ENCODE measurements at places on chromosomes 5 and 9.

- DNase-seq = no peak
Measured at GRCh38 chr9:27280860-27281259, 16.1 kb downstream of the EQTN start.

DNA sequence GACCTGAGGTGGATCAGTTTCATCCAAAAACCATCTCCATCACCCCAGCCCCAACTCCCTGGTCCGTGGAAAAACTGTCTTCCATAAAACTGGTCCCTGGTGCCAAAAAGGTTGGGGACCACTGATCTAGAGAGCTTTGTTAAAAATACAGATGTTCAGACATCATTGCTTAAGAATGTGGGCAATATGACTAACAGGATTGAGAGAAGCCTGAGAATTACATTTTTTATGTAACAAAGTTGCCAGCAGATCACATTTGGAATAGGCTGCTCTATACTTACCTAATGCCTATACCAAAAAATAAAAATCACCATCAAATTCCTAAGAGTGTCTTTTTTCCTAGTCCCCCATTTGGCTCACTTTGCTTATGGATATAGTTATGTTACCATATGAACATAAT lies 143.3 kb downstream of the RAPGEF6 start:
- no peak for DNase-seq

GRCh38 chr5:117107859-117108258 lies 533.2 kb upstream of the SEMA6A start:
- DNase-seq = no peak

DNA sequence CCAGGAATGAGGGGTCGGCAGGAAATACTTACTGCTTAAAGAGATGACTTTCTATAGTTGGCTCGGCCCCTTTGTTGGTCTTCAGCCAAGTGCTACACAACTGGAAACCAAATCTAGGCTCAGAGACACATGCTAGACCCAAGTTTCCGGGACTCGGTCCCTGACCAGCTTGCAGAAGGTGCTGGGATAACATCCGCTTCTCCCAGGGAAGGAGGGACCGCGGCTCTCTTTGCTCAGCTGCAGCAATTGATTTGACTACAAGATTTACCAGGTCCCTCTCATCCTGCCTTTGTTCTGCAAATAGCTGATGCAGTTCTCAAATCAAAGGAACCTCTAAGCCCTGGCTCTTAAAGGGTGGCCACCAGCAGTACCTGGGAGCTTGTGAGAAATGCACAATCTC lies 314.7 kb downstream of the MLLT3 start:
- DNase-seq = no peak

GRCh38 chr5:63255594-63255993 lies 677.0 kb downstream of the LRRC70 start:
- DNase-seq = no peak

DNA sequence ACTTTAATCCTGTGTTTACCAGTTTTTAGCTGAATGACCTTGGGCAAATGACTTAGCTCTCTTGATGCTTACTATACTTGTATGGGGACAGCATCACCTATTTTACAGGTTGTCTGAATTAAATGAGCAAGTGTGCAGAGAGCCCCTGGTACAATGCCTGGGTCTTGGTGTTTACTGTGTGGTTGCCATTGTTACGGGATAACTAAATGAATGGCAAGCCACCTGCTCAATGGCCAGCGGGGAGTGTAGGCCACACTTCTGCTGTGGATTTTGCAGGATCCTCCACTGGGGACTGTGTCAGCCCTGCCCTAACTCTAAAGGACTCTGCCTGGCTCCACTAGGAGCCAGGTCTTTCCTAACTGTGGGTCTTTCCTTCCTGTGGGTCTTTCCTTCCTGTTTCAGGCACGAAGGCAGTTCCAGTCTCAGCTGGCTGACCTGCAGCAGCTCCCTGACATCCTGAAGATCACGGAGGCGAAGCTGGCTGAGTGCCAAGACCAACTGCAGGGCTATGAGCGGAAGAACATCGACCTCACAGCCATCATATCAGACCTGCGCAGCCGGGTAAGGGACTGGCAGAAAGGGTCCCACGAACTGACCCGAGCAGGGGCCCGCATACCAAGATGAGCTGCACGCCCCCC lies 10.3 kb upstream of the GLE1 start:
- no peak for DNase-seq

DNA sequence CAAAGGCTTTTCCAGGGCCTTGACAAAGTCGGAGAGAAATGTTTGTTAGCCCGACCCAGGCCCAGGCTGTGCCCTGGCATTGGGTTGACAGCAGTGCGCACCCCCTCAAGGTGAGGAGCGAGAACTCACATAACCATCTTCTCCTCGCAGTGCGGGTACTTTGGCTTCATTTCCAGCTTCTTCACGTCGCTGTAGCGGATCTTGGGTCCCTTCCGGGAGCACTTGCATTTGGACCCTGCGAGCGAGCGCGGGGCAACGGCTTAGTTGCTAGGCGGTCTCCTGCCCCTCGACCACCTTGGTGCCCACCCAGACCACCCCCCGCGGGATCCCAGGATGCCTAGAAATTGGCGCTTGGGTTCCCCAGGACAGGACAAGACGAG lies 496 bp downstream of the CXCL14 start:
- no peak for DNase-seq

DNA sequence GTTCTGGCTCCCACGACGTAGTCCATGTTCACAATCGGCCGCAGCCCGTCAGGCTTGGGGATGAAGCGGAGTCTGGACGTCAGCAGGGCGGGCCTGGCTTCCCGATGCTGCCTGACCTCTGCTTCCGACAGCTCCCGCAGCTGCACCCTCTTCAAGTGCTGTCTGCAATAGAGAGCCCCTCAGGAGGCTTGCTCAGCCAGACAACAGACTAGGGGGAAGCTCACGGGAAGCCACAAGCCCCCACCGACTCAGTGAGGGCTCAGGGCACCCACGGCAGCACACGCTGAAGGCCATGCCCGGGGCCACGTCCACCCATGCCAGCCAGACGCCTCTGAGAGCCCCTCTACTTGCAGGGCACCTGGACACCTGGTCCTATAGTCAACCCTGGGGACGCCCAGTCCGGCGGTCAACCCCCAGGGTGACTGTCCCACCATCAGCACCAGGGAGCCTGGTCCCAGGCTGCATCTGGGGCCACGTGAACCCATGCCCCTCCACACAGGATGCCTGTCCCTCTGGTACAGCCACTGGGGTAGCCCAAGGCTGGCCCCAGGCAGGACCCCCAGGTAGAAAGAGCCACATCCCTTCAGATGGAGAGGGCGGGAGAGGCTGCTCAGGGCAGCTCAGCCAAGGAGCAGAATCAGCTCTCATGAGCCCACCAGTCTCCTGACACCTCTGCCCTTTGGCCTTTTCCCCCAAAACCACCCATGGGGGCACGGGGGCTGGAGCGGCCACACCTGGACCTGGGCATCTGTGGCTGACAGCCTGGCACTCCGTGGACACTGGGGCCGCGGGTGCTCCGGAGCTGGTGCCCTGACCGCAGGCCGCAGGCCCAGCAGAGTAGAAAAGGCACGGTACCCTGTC lies 14.5 kb downstream of the TERT start:
- no peak for DNase-seq

DNA sequence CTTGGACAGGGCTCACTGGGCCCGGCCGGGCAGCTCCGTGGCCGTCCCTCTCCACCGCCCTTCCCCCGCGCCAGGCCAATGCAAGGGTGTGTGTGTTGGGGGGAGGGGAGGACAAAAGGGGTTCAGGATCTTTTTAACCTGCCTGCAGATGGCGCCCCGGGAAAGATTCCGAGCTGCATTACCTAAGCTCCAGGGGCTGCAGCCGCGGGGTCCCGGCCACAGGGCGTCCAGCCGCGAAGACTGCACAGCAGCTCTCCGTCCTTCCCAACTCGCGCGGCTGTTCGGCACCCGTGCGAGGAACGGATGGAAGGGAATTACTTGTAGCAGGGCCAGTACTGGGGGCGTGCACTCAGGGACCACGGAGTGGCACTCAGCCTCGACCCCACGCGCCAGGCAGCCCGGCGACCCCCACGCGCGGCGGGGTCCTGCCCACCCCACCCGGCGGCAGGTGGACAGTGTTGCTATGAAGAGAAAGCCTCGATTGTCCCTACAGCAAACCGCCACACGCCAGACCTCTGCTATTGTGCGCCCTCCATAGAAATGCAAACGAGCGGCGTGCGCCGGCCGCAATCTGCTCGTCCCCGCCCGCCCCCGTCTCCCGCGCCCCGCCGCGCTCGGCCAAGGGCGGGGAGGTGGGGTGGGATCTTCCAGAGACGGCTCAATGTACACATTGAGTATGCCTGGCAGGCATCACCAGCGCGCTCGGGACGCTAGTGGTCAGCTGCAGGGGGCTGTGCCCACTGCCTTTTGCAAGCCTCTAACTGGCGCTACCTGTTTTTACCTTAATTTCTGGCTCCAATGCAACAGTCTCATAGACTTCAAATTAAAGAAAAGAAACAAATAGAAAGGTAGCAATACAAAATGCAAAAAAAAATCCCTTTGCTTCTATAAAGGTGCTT lies 796 bp upstream of the GADD45G start:
- peak; percentile 17 for DNase-seq

DNA sequence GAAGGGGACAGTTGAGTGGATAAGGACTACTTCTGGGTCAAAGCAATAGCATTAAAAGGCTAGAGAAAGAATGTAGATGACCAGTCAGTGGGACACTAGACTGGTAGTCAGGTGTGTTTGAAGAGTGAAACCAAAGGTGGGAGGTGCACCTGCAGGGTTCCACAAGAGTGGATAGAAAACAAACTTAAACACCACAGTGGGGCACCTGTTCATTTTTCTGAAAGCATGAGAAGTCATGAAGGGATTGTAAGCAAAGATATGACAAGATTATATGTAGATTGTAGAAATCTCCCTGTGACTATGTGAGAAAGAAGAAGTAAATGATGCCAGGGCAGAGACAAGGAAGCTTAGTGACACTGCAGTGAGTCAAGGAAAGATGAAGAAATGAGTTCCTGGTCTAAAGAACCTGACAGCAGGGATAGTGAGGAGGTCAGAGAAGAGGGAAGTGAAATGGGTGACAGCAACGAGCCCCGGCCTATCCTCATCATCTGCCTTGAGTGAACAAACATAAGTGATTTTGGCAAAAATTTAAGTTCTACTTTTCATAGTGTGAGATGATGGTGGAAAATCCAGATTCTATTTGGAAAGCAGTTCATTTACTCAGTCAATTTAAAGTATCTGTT lies 296.9 kb downstream of the TLE4 start:
- DNase-seq = no peak

DNA sequence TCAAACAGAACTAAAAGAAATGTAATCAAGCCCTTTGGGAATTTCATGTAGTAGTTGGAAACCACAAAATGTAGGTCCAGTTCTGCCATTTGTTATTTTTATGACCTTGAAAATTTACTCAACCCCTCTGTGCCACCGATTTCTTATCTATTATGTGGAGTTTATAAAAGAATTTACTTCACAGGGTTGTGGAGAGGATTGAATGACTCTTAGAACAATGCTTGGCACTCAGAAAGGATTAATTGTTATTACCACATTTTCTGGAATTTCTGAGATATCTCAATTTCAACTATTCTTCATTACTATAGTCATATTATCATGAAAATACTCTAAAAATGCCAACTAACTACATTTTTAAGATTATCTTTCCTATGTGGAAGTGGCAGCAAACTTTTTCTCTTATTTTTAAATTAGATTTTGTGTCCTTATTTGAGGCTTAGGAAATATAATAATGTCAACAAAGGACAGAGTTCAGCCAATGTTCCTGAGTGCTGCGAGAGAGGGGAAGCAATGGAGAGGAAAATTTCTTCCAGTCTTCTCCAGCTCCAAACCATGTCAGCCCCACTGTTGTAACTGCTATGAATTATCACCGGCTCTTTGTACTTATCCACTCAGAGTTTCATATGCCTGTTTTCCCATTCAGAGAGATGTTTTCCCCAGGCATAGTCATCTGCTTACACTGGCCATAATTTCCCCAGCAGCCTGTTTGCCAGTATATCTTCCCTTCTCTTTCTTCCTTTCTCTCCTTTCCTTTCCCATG lies 525.6 kb downstream of the SPATA31D1 start:
- DNase-seq = no peak

DNA sequence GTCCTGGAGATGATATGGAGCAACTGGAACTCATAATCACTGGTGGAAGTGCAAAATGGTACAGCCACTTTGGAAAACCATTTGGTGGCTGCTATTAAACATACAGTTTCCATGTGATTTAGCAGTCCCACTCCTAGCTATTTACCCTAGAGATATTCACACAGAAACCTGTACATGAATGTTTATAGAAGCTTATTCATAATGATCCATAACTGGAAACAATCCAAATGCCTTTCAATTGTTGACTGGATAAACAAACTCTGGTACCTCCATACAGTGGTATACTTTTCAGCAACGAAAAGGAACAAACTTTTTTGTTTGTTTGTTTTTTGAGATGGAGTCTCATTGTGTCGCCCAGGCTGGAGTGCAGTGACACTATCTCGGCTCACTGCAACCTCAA lies 47.7 kb upstream of the RASGRF2 start:
- no peak for DNase-seq

DNA sequence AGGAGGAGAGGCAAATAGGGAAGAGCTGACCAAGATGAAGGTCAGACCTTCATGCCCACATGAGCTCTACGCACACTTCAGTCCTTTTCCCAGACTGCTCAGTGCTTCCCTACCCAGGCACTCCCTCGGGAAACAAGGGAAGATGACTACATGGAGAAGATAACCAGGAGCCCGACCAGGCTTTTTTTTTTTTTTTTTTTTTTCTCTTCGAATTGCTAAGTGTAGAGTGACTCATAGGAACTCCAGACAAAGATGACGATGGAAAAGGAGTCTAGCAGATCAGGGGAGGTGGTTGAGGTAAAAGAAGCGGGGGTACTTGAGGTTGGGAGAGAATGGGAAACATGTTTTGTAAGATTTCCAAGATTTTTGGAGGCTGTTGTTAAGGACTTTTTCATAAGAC lies 526.1 kb downstream of the BNC2 start:
- DNase-seq = no peak

DNA sequence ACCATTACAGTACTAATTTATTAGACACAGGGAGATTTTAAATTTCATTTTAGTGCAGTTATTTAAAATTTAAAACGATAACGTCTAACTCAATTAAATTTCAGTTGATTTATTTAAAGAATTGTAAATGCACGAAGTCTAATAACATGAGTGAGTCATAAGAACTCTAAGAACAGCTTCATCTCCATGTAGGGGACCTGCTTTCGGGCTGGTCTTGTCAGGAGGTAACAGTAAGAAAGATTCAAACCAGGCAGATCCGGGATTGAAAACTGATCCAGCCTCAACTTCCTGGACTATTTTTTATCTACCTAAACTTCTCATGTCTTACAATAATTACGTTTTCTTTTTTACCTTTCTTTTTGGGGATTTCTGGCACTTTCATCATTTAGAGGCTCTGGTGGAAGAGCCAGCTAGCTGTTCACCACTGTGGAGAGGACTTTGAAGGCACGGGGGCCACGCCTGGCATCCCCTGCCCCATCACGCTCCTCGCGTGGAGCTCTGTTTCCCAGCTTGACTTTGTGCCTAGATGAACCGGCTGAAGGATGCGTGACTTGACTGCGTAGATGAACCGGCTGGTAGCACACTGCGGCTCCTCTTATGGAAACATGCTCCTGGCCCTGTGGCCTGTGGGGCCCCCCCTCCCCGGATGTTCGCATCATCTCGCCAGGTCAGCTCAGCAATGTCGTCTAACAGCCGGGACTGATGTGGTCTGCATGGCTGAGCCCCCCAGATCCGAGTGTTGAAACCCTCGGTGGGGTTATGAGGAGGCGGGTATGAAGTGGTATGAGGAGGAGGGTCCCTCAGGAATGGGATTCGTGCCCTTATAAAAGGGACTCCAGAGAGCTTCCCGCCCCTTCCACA lies 26.0 kb downstream of the NDUFS6 start:
- DNase-seq = no peak
